Caudate nucleus (tissue), 63 donors: ENCODE measurements at places on chromosomes 5 and 9.

DNA sequence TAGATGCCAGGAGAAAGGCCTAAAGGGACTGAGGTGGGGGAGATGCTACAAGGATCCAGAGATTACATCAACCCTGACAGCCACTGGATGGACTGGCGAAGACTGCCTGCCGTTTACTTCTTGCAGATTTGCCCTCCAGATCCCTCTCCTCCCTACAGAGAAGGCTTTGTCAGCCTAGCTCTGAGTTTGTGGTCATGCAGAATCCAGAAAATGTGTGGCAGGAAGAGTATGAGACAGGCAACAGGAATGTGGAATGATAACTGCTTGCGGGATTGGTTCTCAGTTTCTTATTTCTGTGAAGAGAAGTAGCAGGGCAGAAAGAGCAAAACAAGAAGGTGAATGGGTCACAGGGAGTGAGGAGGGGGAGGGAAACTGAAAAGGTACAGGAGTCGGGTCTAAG lies 129.6 kb downstream of the TLE1 start:
- no peak for DNase-seq

- no peak for DNase-seq
Measured at GRCh38 chr5:1934056-1934394, 51.3 kb upstream of the IRX4 start.

DNA sequence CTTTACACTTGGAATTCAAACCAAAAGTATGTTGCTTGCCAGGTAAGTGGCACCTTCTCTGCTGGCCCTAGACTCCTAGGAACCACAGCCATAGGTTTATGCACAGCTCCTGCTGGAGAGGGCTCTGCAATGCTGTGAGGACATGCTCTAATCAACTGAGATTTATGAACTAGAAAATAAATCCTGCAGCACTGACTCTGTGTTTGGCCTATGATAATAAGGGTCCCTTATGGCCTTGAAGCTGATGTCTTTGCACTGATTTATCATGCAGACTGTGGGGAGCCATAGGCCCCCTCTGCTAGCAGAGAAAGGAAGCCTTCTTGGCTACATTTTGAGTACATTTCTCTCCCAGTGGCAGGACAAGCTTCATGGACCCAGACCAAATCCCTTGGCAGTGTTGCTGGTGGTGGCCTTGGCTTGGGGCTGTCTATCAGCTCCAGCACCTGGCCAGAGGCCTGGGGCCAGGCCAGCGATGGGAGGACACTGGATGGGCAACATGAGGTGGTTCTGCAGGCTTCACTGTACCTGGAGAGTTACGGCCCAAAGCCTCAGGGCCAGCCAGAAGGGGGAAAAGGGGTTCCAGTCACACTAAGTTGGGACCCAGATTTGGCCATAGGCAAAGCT lies 178.0 kb downstream of the SEMA6A start:
- DNase-seq = no peak

DNA sequence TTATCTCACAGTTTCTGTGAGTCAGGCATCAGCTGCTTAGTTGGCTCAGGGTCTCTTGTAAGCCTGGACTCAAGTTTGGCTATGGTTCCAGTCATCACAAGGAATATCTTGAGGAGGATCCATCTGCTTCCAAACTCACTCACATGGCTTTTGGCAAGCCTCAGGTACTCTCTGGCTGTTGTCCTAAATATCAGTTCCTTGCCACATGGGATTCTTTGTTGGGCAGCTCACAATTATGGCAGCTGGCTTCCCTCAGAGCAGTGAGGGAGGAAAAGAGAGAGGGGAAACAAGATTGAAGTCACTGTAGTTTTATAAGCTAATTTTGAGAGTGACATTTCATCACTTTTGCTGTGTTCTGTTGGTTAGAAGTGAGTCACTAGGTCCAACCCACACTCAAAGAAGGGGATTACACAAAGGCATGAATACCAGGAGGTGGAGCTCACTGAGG lies 144.5 kb downstream of the GCNT1 start:
- DNase-seq = no peak

DNA sequence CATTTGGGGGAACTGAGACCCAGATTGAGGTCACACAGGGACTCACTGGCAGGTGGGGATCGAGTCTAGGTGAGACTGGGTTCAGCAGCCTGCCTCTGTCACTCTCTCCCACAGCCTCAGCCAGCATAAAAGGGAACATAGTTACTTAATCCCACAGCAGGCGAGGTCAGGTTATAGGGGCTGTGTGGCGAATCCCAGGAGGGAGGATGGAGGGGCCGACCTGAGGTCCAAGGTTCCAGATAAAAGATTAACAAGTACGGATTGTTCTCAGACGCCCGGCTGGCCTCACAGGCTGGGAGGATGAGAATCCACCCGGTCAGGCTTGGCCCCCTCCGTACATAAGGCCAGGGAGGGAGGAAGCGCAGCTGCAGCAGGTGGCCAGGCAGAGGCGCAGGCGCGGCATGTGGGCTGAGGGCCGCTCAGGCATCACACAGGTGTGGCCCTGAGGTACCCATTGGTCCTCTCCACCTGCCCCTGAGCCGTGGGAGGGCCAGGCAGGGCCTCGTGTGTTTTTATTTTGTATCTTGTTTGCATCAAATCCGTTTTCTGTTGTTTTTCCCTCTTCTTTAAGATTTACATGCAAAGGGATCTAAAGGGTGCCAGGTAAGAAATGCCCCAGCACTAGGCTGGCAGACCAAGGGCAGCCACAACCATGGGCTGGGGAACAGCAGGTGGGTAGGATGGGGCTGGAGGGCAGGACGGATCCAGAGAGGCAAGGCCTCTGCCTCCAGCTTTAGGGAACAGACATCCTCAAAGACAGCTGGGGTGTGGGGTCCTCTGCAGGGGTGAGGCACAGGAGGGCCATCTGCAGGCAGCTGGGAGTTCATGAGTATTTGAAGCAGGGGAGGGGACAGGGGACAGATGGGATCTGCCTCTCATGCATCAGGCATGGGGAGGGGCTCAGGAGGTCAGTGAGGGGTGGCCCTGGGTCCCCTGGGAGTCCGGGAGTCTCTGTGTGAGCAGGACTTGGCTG lies 3.6 kb downstream of the SUSD3 start:
- DNase-seq = no peak

GRCh38 chr5:16568875-16569580 lies 47.8 kb downstream of the RETREG1 start:
- peak; percentile 72 for DNase-seq

- no peak for DNase-seq
Measured at GRCh38 chr9:122383992-122384461, 13.2 kb downstream of the PTGS1 start.

DNA sequence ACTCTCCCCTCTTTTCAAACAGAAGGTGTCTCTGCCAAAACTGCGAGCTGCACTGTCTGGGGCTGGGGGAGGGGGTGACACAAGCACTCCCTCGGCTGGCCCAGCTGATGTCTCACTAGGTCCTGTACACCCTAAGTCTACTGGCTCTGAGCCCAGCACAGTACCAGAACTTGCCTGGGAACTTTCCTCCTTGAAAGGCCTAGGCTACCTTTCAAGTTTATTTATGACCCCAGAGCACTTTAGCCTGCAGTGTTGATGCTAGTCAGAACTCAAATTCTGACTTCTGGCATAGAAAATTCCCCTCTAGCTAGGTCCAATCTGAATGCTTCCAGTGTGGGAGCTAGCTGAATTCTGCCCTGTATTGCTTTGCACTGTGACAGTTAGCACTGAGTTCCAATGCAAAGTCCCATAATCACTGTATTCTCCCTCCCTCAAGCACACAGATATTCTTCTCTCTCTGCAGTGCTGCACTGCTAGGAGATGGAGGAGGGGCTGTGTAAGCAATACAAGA lies 10.5 kb downstream of the LURAP1L start:
- no peak for DNase-seq

DNA sequence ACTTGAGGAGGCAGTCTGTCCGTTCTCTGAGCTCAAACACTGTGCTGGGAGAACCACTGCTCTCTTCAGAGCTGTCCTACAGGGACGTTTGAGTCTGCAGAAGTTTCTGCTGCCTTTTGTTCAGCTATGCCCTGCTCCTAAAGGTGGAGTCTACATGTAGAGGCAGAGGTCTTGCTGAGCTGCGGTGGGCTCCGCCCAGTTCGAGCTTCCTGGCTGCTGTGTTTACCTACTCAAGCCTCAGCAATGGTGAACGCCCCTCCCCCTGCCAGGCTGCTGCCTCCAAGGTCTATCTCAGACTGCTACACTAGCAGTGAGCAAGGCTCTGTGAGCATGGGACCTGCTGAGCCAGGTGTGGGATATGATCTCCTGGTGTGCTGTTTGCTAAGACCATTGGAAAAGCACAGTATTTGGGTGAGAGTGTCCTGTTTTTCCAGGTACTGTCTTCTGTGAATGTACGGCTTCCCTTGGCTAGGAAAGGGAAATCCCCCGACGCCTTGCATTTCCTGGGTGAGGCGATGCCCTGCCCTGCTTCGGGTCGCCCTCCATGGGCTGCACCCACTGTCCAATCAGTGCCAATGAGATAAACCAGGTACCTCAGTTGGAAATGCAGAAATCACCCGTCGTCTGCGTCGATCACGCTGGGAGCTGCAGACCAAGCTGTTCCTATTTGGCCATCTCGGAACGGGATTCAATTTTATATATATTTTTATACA lies 58.5 kb downstream of the CNTRL start:
- no peak for DNase-seq

- DNase-seq = no peak
Measured at GRCh38 chr5:132770476-132771159, 6.4 kb downstream of the SEPTIN8 start.

DNA sequence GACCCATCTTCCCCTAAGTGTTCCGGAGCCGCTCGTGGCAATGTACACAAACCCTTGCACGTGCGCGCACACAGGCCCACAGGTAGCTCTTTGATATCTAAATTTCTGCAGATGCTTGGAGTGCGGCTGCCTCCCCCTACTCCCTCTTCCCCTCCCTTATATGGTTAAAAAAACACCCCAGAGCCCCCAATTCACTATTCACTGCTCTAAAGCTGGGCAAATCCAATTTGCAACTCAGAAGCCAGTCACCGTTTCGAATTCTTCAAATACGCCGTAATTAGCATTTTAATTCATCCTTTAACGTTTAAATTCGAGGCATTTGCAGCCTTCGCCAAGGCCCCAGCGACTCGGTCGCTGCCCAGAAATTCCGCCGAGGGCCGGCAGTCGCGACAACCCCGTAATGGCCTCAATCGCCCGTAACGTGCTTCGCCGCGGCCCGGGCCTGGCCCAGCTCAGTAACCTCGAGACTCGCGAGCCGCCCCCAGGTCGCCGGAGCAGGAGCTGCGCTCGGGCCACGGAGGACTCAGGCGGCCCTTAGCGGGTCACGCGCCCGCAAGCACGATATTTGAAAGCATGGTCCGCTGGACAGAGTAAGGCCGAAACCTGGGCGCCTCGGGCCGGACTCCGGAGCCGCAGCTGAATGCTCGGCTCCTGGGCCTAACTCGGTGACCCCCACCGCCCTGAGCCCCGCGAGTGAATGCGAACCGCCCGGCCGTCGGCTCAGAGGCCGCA lies 1.3 kb downstream of the IRX2 start:
- no peak for DNase-seq

DNA sequence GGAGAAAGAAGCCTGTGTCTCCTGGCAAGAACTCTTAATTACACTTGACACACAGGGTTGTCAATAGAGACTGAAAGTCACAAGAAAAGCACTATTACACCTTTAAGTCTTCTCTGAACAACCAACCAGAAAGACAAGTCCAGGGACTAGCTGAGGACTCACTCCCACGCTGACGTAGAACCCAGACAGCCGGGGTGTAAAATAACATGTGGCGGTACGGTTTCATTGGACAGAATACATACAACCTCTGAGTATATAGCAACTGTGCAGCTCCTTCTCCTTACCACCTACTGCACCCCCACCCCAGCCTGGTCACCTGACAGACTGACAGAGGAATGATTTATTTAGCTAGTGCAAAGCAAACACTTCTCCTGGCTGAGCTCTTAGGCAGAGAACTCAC lies 103.4 kb upstream of the RASEF start:
- no peak for DNase-seq

GRCh38 chr5:139390639-139391569 lies 1.2 kb upstream of the MZB1 start:
- no peak for DNase-seq

DNA sequence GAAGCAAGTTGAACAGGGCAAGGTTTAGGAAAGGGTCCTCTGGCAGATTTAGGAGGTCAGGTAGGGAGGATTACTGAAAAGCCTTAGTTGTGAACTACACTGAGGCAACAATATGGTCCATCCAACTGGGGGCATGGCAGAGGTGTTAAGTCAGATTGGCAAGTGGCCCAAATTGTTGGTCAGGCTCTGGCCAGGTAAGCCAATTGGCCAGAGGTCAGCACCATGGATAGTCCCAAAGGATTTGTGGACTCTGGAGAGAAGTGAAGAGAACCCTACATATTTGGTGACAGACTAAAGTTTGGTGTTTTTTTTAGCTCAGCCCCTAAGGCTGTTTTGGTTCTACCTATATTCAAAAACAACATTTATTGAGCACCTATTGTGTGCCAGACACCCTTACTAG lies 39.1 kb upstream of the RASGRF2 start:
- no peak for DNase-seq

DNA sequence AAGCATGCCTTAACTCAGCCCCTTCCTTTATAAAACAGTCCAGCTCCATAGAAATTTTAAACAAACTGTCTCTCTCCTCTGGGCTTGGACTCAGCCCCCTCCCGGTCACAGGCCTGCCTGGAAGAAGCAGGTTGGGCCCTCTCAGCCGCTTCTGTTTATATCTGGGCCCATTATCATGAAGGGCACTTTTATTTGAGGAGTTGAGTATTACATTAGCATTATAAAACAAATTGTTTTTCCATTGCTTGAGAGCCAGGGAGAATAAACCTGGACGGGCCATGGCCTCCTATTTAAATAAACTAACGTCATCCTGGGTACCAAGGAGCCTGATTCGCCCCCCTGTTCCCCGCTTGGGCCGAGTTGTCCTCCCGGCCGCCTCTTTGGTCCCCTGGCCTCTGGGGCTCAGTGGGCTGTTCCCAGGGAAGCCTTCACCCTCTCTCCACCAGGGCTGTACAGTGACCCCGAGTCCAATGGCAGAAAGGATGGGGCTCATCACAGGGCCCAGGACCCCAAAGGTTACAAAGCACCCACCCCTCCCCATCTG lies 13.2 kb downstream of the IRX2 start:
- no peak for DNase-seq

- no peak for DNase-seq
Measured at GRCh38 chr5:157574456-157575380, 857 bp downstream of the ADAM19 start.

DNA sequence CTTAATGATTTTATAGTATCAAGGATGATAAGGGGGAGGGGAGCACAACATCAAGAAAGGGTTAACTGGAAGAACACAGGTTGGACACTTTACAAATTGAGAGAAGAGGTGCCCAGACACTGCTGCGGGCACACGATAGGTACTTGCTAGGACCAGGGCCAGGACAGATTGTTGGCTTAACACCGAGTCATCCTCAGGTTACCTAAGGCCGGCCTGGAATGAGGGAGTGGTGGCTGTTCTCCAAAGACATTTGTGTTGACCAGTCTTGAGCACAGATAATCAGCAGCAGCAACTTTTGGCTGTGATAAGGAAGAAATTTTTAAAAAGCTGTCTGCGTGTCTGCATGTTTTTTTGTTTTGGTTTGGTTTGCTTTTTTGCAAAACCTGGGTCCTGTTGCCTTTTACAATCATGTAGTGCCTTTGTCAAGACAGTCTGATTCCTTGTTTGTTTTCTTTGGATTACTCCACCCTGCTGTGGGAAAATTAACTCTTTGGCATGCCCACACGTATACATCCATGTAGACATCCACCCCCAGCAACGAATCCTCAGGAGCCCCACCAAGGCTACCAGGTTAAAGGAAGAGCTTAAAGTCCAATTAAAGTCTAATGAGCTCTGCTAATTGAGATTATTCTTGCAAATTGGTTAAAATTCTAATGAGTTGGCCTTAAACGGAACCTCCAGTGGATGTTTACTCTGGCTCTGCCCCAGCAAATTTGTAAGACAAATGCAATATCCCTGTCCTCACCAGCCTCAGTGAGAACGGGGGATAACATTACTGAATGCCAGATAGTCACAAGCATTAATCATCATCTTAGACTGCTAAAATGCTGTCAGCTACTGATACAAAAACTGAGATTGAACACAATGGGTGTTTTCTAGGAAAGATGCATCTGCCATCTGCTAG lies 382.3 kb downstream of the ACTL7B start:
- no peak for DNase-seq
